ENCODE measurements at places on chromosomes 11 and 22.

DNA sequence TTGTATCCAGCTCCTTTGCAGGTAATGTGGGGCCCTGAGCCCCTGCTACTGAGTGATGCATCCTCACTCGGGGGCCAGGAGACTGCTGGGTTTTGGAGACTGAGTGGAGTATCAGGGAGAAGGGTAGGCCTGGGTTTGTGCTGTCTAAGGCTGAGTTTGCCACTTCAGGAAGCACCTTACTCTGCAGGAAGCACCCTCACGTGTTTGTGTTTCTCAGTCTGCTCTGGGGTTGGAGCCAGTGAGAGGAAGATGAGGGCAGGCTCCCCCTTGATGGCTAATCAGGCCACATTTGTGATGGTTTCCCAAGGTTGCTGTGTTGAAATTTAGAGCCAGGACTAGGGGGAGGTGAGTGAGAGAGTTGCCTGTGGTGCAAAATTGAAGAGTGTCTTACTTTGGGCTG lies 13.7 kb upstream of the THY1 start:
- DNase-seq: no peak

GRCh38 chr11:128621601-128622501 lies 34.5 kb upstream of the ETS1 start:
- no peak for DNase-seq

DNA sequence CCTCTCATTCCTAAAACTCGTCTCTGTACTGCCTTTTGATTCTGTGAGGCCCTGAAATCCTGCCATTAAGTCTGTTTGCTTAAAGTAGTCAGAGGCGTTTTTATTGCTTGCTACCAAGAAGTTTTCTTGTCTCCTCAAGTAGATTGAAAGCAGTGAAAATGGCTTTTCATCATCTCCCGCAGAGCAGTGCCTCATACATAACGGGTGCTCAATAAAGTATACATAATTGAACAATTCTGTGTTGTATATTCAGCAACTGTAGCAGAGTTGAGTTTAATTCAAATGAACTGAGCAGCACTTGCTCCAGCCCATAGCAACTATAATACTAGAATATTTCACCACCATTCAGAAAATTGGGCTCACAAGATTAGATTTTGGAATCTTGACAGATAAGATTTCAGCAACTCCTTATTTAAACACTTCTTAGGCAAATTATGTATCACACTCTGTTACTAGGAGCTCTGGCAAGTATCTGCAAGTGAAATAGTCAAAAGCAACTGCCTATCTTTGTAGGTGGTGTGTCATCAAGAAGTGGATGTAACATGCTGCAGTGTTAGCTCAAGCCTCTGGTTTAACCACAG lies 20.0 kb downstream of the FIBIN start:
- DNase-seq: no peak

- no peak for DNase-seq
Observed at GRCh38 chr11:45615182-45615792, 50.1 kb downstream of the CHST1 start.

DNA sequence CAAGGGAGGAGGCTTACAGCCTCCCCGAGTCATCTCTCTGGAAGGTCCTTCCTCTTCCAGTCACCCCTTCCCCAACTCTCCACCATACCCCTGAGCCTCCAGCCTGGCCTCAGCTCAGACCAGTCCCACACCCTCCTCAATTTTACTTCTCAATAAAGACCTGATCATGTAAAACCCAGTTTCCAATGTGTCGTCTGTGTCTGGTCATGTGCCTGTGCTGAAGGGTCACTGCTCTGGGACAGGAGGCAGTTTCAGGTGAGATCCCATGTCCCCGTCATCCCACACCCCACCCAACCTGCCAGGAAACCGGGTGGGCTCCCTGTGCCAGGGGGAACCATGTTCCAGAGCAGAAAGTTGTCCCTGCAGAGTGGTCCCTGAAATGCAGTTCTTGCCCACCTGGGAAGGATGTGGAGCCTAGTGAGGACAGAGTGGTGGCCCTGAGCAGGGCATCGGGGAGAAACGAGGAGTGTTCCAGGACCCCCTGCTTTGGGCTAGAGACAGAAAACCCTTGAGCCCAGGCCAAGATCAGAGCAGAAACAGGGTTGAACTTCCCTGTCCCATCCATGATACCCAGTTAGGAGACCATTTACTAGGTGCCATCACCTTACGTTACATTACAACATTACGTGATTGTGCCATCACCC lies 19.4 kb downstream of the IGLL5 start:
- DNase-seq: no peak

GRCh38 chr11:70135625-70136059 lies 57.5 kb downstream of the ANO1 start:
- no peak for DNase-seq

DNA sequence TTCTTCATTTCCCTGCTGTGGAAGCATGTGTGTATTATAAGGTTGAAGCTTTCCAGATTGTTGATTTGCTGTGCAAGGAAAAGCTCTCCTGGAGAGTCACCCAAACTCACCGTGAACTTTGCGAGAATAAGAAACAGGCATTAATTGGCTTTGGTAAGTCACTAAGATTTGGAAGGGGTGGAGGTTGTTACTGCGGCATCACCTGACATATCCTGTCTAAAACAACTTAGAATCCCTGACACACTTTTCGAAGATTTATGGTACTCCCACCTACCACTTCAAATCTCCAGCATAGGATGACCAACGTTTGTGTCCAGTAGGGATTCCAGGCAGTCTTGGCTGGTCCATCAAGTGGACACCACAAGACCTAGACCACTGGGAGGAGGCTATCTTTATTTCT lies 518.3 kb downstream of the MN1 start:
- DNase-seq: no peak

Data from keratinocyte (primary cell).